ENCODE measurements at places on chromosomes 2 and 18.

DNA sequence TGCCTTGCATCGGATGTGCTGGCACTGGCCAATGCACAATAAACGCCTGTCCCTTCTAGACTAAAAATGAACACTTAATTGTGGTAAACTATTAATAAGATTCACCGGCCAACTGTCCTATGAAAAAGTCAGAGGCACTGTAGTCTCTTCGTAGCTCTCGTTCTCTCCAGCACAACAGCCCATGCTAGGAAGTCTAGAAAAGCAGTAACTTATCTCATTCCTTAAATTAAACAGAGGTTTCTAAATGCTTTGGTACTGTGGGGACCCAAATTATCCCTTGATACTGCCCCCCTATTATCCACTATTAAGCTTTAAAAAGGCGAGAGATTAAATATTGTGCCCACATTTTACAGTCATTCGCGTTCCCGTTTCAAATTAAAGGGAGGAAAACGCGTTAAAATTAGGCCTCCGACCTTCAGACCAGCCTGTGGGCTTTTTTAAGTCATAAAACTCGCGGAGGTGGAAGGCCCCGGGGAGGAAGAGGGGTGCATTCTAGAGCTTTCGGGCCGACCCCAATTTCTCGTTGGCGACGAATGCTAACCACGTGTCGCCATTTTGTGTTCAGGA, 1.5 kb upstream of the PCBP1 start:
- no peak for DNase-seq

GRCh38 chr2:234308813-234309195, 188.1 kb downstream of the ARL4C start:
- peak; percentile 51 for DNase-seq

GRCh38 chr2:105329197-105329554, 359 bp downstream of the TGFBRAP1 start:
- DNase-seq = peak; percentile 34

DNA sequence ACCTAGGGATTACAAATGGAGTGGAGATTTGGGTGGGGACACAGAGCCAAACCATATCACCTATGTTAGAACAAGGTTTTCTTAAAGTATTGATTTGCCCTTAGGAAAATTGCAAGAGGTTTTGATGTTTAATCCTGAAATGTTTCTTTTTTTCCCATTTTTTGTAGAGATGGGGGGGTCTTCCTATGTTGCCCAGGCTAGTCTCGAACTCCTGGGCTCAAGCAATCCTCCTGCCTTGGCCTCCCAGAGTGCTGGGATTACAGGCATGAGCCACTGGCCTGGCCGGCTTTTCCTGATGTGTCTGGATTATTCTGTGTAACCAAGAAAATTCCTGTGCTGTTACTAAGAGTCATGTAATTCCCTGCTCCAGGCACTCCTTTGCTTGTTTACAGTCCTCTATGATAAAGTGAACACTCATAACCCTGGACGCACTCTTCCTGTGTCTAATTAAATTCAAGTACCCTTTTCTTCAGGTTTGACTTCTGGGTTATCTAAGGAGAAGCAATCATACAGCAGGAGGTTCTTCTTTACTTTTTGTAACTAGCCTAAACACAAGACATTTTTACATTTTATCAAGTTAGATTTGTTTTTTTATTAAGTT, 15.0 kb upstream of the CTDP1 start:
- DNase-seq = no peak

GRCh38 chr2:216222650-216223352, 113.7 kb downstream of the XRCC5 start:
- no peak for DNase-seq

DNA sequence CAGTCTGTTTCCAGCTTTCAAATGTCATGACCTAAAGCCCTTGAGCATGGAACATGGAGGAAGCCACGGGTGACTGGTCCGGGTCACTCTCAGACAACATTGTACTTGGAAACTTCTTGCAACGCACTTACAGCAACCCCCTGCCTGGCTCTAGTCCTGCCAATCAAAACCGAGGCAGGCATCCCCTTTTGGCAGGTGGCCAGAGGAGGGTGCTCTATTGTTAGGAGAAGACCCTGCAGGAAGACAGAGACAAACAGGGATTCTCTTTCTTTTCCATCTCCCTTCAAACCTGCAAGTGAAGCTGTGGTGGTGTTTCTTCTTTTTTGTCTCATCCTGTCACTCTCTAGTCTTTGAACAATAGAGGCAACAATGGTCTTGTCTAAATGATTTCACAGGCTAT, 667.2 kb downstream of the ZEB2 start:
- DNase-seq = no peak

DNA sequence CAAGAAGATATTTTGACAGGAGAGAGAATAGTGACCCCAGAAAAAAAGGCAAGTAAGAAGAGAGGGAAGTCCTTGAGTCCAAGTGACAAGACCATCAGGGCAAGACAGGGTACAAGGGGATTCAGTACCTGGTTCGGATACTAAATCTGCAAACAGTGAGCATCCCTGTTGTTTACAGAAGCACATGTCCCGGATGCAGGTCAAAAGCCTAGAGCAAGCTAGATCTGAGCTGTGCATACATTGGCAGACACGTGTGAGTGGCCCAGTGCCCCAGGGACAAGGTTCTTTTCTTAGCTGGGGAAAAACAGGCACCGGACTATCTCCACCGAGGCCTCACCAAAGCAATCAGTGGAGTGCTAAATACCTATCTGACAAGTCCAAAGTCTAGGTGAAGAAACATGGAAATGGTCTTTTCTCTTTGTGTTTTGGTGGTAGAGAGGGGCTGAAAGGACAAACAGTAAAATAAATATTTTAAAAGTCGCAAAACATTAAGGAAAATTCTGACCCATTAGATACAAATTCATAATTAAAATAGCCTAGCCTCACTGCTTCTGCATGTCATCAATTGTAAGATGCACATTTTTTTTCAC, 165.2 kb downstream of the SUCLG1 start:
- DNase-seq = no peak

GRCh38 chr2:235521844-235522243, 28.0 kb downstream of the AGAP1 start:
- no peak for DNase-seq

DNA sequence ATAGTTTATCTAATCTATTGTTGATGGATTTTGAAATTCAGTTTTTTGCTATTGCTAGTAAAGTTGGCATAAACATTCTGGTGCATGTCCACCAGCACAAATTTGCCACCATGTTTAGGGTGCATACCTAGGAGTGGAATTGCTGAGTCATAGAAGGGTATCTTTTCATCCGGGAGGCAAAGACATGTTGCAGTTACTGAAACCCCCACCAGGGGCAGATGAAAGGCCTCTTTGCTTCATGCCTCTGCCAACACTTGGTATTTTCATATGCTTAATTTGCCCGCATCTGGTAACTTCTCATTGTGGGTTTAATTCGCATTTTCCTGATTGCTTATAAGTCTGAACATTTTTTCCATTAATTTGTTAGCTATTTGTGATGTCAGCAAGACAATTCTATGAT, 8.2 kb downstream of the DCC start:
- no peak for DNase-seq

DNA sequence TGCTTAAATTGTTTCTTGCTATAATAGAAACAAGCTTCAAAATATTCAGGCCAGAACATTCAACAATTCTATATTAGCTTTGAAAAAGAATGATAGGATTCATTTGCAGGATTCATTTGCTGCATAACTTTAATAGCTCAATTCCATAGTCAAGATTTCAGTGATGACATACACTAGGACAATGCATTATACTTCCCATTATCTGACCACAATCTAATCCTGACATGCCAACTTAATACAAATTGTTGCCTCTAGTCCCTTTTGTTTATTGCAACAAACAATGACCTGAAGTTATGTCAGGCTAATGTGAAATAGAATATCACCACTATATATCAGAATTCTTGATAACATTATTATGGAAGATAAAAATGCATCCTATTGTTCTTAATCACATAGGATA, 169.4 kb downstream of the DNAH7 start:
- no peak for DNase-seq

GRCh38 chr2:202006301-202006700, 27.4 kb upstream of the FZD7 start:
- no peak for DNase-seq

DNA sequence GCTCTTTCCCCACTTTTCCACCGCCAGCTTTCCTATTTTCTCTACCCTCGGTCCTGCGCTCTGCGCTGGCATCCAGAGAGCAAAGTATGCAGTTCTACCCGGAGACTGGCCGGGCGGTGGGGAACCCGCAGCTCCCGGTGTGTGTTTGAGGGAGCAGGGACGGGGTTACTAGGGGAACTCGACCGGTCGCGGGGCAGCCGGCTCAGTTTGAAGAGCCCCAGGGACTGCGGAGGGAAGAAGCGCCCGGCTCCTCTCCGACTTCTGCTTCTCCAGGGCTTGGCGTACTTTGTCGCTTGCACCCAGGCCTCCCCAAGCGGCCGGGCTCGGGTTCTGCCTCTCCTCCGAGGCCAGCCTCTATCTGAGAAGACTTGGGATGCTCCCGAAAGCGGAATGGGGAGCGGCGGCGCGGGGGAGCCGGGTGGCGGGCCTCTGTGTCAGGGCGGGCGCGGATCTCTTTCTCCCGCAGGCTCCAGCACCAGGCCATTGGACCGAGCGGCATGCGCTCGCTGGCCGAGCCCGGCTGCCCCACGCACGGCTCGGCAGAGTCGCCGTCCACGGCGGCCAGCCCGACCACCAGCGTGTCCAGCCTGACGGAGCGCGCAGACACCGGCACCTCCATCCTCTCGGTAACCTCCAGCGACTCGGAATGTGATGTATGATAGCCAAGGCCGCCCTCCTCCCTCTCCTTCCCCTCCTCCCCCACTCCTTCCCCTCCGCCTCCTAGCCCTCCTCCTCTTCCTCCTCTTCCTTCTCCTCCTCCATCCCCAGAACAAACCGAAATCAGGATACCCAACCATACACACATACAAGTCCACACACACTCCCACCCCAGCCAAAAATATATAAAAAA, 2.8 kb downstream of the SIX3 start:
- DNase-seq = no peak

DNA sequence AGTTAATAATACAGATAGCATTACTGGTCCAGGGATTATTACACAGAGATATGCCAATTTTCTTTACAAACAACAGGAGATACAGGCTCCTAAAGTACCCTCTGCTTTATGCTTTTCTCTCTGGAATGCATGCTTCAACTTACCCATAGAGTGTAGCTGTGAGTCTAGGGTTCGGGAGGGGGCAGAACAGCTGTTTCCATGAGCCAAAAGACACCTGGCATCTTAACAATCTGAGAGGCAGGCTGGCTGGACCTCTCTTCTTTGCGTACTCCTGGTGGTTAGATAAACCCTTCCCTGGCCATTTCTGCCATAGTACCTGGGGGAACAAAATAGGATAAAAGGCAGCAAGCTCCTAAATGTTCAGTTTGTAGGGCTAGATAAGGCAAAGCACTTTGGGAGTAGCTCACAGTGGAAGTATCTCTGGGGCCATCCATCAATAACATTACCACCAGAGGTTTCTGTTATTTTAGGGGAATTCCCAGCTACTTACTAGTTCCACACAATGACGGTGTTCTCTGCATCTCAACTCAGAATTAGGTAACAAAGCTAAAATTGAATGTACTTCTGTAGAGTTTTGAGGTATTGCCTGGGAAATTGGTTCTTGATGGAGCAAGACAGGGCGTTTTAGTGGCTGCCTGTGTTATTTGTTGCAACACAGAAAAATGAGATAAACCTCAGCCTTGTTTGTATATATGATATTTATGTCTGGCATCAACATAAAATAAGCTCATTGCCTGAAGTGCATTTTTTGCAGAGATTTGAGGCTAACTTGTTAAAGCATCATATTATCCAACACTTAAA, 6.2 kb upstream of the CCDC85A start:
- DNase-seq = no peak

- peak; percentile 18 for DNase-seq
These were observed 15.9 kb upstream of the ATP6V1B1 start for GRCh38 chr2:70919672-70920366.

- DNase-seq = no peak
These were observed 2.4 kb upstream of the MERTK start for GRCh38 chr2:111896024-111896423.

- DNase-seq = no peak
These were observed 123.5 kb downstream of the LIPG start for GRCh38 chr18:49685231-49685942.

DNA sequence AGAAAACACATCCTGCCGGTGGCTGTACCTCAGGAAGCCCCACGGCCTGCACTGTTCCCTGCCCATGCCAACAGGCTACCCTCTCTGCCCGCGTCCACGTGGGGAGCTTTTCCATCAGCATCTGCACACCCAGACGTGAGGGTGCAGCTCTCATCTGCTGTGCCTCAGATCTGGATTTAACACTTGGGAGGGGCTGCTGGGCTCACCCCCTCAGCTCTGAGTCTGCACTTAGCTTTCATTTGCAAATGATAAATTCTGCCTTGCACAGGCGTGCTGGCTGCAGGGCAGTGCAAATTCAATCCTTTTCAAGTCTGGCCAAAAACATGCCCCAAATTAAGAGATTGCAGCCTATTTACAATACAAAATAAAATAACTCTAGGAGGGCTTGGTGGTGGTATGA, 245.7 kb downstream of the TWIST2 start:
- DNase-seq = no peak

- peak; percentile 4 for DNase-seq
These were observed 183.4 kb downstream of the MYO3B start for GRCh38 chr2:170361090-170361936.

DNA sequence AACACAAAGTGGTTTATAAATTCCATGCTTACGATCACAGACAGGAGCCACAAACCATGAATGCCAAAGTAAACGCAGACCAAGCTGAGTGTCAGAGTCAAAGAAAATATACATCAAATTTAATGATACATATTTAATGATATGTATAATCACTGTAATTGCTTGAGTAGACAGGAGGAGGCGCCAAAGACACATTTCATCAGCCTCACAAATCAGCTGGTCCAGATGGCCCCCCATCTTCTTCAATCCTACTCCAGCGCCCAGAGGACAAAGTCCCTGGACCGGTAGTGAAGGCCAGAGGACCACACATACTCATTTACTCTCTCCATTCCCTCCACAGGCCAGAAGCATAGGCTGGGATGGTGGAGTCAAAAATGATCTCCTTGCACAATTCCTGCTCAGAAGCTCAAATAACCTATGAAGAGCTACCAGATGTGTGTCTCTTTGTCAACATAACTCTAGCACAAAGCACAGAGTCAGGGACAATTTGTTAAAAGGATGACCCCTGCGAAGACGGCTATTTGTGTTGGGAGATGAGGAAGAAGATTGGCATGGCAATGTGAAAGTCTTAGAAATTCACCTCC, 149.3 kb upstream of the PGAP1 start:
- no peak for DNase-seq

GRCh38 chr18:50142441-50143120, 52.4 kb downstream of the MYO5B start:
- no peak for DNase-seq

- DNase-seq = no peak
These were observed 43.7 kb upstream of the SLC35G4 start for GRCh38 chr18:11565716-11566115.

GRCh38 chr2:15788455-15788829, 151.9 kb upstream of the MYCN start:
- no peak for DNase-seq

- no peak for DNase-seq
These were observed 102.3 kb downstream of the RAPH1 start for GRCh38 chr2:203432811-203433210.

- no peak for DNase-seq
These were observed 59.6 kb downstream of the HDAC4 start for GRCh38 chr2:239341146-239341732.

- DNase-seq = no peak
These were observed 59.8 kb downstream of the MCFD2 start for GRCh38 chr2:46855805-46856204.
